Right forelimb (tissue), 1 donor: ENCODE measurements at places on chromosomes 12 and 14.
A peak's percentile ranks its signal among the peaks of the same experiment; 100 is the strongest.

DNA sequence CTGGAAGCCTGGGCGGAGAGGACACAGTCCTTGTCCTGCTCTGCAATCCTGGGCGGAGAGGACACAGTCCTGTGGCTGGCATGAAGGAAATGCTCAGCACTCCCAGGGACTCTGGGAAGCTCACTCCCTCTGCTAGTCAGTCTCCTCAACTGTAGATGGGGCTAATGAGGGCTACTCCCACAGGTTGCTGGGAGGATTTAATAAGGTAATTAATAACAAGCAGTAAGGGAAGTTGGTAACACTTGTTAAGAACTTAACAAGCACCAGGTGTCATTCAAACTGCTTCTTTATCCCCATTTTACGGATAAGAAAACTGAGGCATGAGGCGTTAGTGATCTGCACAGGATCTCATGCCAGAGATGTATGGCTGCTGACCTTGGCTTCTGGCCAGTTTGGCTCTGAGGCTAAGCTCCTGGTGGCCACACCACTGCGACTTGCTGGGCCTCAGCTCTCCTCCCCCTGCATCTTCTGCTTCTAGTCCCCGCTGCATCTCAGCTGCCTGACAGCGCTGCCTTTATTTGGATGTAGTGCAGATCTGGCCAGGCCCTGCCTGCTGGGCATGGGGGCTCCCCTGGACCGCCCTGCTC lies 54.1 kb upstream of the BEGAIN start:
- DNase-seq, result no peak

GRCh38 chr14:31692376-31692781 lies 131.2 kb downstream of the NUBPL start:
- no peak for DNase-seq

- DNase-seq, result no peak
Measured at GRCh38 chr12:122352394-122352793, 70.1 kb downstream of the CLIP1 start.

DNA sequence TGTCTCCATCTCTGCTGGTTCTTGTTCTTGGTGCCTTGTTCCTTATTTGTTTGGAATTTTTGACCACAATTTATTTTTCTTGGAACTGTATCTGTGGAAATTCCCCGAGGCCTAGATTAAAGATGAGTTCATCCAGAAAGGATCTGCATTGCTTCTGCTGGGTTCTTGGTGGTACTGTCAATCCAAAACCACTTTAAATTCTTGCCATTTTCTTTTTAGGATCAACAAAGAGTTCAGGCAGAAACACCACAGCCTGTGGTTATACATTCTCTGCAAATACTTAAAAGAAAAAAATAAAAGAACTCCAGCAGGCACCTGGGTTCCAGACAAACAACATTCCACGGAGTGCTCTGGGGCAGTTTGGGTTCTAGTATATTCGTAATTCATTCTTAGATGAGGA lies 6.0 kb upstream of the VAMP1 start:
- DNase-seq, result no peak

- DNase-seq, result peak; percentile 61
Measured at GRCh38 chr14:36070031-36070719, 106.3 kb downstream of the PTCSC3 start.
